ENCODE measurements at places on chromosomes 5 and 9. TPM values are rescaled to one million over a fixed set of nuclear protein-coding genes. Genes with fewer than 3 reads are reported as not detected.

- DNase-seq = no peak
Measured at GRCh38 chr9:76394960-76395252, 680 bp upstream of the RFK start.

DNA sequence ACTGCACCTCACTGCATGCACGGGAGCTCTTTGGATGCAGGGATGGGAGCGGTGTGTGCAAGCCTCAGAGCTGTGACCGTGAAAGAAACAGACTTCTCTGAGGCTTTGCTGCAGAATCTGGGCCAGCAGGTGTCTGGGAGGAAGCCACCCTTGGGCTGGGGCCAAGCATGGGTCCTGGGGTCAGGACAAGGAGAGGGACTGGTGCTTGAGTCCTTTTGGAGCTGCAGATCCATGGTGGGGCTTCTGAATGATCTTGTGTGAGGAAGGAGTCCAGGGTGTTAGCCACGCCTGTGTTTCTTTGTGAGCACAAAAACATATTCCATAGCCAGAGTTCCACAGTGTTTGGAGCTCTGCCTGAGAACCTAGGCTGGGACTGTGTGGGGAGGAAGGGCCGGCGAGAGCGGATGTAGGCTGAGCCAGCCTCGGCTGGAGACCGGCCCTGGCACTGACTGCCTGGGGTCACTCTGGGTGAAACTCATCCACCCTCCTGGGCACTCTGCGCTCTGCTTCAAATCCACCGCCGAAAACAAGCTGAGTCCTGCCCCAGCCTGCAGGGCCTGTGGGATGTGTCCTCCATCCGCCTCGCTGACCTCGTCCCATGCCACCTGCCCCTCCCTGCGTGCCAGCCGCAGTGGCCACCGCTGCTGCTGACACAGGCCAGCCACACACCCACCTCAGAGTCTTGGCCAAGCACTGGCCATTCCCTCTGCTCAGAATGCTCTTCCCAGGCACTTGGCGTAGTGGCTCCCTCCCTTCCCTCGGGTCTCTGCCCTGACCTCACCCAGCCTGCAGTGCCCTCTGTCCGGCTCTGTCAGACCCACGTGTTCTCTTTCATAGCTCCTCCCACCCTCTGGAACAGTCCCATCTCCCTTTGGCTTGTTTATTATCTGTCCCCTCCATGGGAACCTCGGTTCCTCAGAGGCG is 26.7 kb downstream of the ERGIC1 start:
- DNase-seq = no peak

GRCh38 chr9:98667005-98667640 is 41.6 kb downstream of the GABBR2 start:
- DNase-seq = no peak

GRCh38 chr5:30194595-30194994 is 998.9 kb upstream of the CDH6 start:
- no peak for DNase-seq

DNA sequence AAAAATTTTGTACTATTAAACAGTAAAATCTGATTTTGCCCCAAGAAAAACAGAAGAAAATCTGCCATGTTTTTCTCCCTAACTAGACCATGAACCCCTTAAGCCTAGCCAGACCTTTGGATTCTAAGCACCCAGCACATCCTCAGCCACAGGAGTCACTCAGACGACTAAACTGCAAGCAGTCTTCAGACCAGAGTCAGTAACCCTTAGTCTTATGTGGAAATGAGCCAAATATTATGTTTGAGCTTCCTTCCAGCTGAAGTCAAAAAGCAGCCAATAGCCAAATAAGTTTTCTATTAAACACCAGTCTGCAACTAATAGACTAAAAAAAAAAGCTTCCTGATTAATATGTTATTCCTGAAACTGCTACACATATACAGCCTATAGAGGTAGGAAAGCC is 47.4 kb downstream of the GOLPH3 start:
- no peak for DNase-seq

GRCh38 chr5:108836492-108836891 is 88.8 kb downstream of the FER start:
- no peak for DNase-seq

DNA sequence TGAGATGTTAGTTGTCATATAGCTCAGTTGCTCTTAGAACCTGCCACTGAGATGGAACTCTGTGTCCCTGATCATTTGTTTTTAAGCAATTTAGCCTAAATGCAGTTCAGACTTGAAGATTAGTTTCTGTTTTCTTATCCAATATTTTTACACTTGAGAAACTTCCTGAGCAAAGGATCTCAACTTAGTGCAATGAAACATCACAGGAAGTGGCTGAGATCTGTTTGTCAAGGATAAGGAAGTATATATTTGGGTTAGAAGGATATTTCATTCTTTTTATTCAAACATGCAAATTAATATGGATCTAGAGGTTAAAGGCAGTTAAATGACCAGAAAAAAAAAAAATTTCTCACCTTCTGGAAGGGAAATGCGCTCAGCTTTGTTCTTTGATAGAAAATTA is 19.7 kb upstream of the F2R start:
- DNase-seq = no peak

GRCh38 chr5:5128766-5129165 is 11.4 kb upstream of the ADAMTS16 start:
- no peak for DNase-seq

DNA sequence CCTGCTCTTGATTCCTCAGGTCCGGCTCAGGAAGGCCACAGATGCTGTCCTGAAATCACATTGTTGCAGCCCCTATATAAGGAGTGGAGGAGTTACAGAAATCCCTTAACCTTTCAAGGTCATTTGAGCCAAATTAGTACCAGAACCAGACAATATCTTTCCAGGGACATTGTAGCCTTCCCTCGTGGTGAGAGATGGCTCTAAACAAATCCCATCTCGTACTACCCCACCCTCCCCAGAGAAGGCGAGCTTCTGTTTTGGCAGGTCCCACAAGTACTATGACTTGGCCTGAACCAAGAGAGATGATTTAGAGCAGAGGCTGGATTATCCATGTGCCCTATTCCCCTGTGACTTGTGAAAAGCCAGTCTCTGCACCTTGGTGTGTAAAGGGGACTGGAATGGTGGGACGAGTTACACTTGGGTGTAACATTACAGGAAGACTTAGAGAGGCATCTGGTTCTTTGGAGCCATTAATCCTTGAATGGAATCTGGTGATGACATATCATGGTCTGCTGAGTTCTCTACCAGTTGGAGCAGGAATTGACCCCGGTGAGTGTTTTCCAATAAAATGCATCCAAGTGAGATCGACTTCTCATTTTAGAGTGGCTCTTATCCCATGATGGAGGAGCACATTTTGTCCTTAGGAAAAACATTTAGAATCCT is at the start of gene FAM240B:
Gene FAM240B, minus strand, starts transcription at position 51 of the 663 bp plus-strand sequence. CDS start 16,134 bp downstream, outside the sequence.
- no peak for DNase-seq

DNA sequence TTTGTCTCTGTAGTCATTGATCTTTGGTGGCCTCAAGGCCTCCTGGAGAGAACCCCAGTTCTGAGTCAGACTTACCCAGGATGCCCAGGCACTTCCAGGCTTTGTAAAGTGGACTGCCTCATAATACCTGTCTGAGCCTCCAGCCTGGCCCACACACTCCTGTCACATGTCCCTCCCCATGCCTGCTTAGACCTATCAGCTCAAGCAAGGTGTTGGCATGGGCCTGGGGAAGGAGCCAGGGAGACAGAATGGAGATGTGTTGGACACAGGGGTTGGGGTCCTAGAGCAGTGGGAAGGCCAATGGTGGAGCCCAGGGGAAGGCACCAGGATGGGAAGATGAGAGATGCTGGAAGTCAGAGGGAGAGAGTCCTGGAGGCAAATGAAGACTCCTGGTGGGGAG is 136.2 kb downstream of the CFAP90 start:
- no peak for DNase-seq

- no peak for DNase-seq
Measured at GRCh38 chr5:171840066-171840465, 54.4 kb downstream of the SMIM23 start.

DNA sequence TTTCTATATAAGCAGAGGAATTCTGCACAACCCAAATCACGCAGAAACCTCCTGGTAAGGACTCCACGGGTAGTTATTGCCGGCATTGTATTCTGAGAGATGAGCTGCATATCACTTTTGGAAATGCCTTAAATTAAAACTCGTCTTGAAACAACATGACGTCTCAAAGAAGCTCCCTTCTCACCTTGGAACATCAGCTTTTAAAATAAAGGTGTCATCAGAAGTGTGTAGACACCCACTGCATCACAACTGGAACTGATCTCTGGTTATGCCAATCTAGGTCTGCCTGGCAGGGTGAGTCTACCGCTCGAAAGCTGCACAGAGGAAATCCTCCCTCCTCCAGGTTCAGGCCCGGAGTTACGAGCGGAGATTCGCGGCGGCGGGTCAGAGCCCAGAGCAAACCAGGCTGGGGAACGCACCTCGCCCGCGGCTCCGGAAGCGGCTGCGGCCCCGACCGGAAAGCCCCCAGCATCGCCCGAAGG is 974 bp upstream of the SLC12A2 start:
- no peak for DNase-seq

GRCh38 chr5:168263121-168263520 is 28.3 kb upstream of the WWC1 start:
- no peak for DNase-seq

DNA sequence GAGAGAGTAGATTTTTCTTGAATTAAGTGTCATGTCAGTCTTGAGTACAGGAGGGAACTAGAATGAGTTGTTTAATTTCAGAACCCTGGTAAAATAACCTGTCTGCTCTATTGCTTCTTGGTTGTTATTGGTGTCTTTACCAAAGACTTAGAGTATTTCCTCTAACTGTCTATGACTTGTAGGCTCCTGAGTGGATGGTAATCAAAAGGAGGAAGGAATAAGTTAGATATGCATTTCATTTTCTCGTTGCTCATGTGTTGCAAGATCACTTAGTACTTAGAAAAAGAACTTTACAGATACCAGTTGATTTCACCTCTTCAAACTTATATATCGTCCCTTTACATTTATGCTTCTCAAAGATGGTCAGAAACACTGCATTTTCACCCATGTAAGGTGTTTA is 31.1 kb downstream of the UHRF2 start:
- no peak for DNase-seq

DNA sequence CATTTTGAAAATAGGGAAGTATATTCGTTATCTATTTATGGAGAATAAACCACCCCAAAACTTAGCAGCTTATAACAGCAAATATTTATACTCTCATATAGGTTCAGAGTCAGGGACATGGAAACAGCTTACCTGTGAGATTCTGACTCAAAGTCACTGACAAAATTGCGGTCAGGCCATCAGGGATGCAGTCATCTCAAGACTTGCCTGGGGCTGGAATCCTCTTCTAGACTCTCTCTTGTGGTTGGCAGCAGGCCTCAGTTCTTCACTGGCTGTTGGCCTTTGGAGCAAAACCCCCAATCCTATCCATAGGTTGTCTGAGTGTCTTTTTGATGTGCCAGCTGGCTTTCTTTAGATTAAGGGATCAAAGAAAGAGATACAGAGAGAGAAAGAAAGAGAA is 275.6 kb downstream of the SEC61B start:
- DNase-seq = no peak

GRCh38 chr9:124342776-124343485 is 72.3 kb downstream of the PSMB7 start:
- DNase-seq = peak; percentile 78

GRCh38 chr5:119036101-119036762 is 34.7 kb upstream of the DMXL1 start:
- DNase-seq = peak; percentile 26

- DNase-seq = peak; percentile 81
Measured at GRCh38 chr5:143033535-143034250, 263.5 kb downstream of the ARHGAP26 start.

- DNase-seq = no peak
Measured at GRCh38 chr9:26439061-26439624, 453.5 kb downstream of the CAAP1 start.

- DNase-seq = no peak
Measured at GRCh38 chr5:116989995-116990394, 415.4 kb upstream of the SEMA6A start.

DNA sequence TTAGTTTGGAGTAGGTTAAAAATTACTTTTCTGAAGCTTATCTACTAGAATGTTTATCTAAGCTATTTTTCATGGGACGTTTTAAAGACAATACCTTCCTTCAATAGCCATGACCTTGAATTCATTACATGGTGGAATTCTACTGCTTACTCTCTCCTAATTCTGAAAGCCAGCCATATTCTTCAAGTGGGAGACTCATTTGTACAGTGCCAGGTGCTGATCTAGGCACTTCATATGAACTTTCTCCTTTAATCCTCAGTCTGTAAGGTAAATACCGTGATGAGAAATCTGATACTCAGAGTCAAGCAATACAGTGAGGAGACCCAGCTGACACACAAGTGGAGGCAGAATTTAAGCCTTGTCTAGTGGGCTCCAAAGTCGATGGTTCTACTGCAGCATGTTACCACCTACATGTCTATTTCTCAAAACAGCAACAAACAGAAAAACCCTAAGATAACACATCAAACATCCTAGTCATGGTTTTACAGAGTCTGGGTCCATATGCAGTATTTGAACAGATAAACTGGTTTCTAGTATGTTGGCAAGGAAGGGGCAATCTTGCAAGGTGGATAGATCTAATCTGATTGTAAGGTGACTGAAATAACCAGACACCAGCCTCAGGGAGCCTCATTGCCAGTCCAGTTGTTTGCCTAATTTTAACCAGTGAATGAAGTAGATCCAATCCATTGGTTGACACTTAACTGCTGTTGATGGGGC is 243.7 kb downstream of the PIK3R1 start:
- no peak for DNase-seq

GRCh38 chr9:131762356-131762932 is 22.6 kb upstream of the RAPGEF1 start:
- no peak for DNase-seq

DNA sequence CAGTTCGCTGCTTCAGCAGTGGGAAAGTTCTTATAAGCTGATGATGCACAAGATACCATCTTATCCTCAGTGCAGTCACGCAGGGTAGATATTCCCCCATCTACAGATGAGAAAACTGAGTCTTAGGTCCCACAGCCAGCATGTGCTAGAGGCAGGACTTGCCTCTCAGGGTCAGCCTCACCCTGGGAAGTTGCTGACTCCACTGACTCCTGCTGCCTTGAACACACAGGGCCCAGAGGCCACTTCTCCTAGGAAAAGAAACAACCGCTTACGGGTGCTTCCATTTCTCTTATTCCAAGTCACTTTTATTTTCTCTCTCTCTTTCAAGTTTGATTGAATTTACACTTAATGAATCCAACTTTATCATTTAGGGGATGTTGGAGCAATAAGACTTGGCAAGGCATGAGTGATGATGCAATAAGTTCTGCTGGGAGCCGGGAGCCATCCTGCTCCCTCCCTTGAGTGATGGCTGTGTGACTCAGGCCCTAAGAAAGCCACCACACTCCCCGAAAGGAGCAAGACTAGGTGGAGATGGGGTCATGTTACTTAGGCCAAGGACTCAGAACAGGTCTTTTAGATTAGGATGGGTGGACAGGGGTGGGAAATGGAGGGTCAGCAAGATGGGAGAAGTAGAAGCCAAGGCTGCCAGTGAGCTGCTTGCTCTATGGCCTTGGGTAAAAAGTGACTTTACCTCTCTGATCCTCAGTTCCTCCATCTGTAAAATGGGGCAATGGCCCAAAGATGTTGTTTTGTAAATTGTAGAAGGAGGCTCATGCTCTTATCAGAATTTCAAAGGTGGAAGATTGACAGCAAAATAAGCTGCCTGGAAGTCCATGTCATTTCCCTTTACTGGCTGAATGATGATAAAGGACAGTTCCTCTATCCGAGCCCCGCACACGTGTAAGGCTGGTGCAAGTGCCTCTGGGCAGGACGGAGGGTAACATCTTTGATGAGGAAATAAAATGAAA is 67.4 kb upstream of the ZNF618 start:
- peak; percentile 26 for DNase-seq

PHF24 gene
- not detected for polyA plus RNA-seq

FIBCD1 gene
- polyA plus RNA-seq = 2.2 TPM

RGS7BP gene
- not detected for polyA plus RNA-seq

SCGB3A2 gene
- not detected for polyA plus RNA-seq

SELENOP gene
- polyA plus RNA-seq = 2.0 TPM

INSL4 gene
- polyA plus RNA-seq = 0.05 TPM

MYORG gene
- polyA plus RNA-seq = 0.19 TPM

HMCN2 gene
- polyA plus RNA-seq = under 0.01 TPM

CSF1R gene
- 0.09 TPM for polyA plus RNA-seq

EPB41L4A gene
- not detected for polyA plus RNA-seq

Data from AG04450 (cell line).